ENCODE measurements at places on chromosomes 2 and 18.

DNA sequence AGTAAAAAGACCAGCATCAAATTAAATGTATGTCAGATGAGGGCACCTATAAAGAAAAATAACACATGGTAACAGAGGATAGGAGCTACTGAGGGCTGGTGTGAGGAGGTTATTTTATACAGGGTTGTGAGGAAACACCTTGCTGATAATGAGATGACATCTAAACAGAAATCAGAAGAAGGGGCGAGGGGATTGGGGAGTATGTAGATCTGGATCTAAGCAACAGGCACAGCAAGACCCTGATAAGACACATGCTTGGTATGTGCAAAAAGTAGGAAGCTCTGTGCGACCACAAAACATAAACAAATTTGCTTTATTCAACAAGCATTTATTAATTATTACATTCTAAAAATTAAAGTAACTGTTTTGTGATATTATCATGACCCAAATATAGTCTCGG lies 295.4 kb downstream of the ZEB2 start:
- no peak for DNase-seq

- DNase-seq = no peak
Observed at GRCh38 chr2:152363936-152364335, 29.0 kb downstream of the FMNL2 start.

DNA sequence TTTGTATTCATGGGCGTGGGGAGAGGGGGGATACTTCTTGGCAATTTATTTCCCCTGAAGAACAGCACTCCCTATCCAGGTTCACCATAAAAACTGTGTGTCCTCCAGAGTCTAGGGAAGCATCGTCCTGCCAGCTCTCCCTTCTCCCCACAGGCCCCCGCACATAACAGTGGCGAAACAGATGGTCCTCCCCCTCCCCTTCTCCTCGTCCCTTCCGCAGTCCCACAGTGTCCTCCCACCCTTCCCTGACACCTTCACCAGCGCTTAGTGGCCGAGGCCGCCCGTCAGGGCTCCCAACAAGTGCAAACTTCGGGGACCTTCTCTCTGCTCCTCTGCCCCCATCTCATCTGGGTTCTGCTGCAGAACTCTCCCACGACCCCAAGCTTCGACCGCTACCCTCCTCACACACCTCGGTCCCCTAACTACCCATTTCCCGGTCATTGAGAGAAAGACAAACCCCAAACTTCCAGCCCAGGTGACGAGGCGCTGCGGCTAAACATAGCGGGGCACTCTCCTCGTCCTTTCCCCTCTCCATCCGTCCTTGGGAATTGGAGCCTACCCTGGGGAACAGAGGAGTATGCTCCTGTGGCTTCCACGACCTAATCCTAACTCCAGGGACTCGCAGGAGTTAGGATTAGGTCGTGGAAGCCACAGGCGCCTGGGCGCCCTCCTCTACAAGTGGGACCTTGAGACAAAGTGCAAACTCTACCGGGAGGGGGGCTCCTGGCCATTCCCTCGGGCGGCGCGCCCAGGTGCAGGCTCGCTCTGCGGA lies 971 bp downstream of the ZNF385B start:
- DNase-seq = no peak

- DNase-seq = no peak
Observed at GRCh38 chr2:37654932-37655841, 16.3 kb downstream of the CDC42EP3 start.
